ENCODE measurements at places on chromosomes 4 and X. TPM values are rescaled to one million over a fixed set of nuclear protein-coding genes. Genes with fewer than 3 reads are reported as not detected.

The PNMA6F gene
- total RNA-seq, result not detected

The PPEF1 gene
- not detected for total RNA-seq

The NDP gene
- not detected for total RNA-seq

The GAB3 gene
- 0.95 TPM for total RNA-seq

The MAGEB10 gene
- not detected for total RNA-seq

The STPG2 gene
- total RNA-seq, result not detected

The SPIN3 gene
- 4.1 TPM for total RNA-seq

The F8 gene
- 3.7 TPM for total RNA-seq

The KLKB1 gene
- not detected for total RNA-seq

The TMEM154 gene
- total RNA-seq, result 0.22 TPM

The MXRA5 gene
- total RNA-seq, result 0.22 TPM

The SSX2B gene
- total RNA-seq, result not detected

The GC gene
- total RNA-seq, result not detected

The CRMP1 gene
- not detected for total RNA-seq

The FATE1 gene
- total RNA-seq, result not detected

The VCX3B gene
- not detected for total RNA-seq

The TRO gene
- 25.3 TPM for total RNA-seq

The GPRASP2 gene
- 13.8 TPM for total RNA-seq

The ZFP42 gene
- not detected for total RNA-seq

The PARM1 gene
- not detected for total RNA-seq

The GNRHR gene
- not detected for total RNA-seq

The ARSJ gene
- total RNA-seq, result 51.5 TPM
